ENCODE measurements at places on chromosomes 5 and 9.

DNA sequence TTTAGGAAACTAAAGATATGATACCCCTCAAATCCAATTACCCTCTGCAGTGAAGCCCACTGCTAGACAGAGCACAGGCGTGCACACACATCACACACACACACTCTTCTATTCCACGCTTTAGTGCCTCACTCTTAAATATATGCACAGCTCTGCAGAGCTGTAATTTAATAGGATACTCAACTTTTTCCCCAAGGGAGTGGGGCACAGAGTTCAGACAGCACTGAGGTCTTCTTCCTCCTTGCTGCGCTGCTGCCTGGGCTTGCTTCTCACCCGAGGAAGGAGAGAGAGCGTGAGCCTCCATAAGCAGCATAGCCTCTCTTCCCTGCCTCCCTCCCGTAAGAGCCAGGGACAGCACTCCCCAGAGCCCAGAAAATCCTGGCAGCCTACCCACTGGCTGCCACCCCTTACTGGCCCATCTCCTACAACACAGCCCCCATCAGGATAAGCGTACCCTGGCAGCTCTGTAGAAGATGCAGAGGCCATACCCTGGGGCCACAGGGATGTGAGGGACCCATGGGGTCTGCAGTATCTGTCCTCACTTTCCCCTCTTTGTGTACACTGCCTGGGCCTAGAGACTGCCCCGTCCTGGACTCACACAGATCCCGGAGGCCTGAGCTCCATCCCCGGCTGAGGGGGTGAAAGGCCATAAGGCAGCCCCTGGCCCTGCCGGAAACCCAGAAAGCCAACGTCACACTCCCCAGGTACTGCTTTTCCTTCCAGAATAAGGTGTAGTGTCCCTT is 102.1 kb downstream of the C5orf15 start:
- no peak for DNase-seq

- no peak for DNase-seq
These were observed 155.5 kb downstream of the FGF10 start for GRCh38 chr5:44233691-44234090.

DNA sequence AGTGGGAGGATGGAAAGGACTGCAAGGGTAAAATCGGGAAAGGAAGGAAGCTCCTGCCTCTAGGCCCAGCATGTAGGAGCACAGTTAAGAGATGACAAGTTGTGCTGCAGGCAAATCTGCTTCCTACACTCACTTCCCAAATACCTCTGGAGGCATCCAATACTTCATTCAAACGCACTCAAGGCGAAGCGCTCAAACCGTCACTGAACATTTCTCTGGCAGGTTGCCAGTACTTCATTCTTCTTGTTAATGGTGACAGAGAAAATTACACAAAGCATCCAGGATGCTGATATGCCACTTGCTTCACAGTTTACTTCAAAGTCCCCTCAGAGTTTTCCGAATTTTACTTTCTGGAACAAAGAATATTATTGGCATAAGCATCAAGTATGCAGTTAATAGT is 59.8 kb downstream of the NREP start:
- peak; percentile 43 for DNase-seq

DNA sequence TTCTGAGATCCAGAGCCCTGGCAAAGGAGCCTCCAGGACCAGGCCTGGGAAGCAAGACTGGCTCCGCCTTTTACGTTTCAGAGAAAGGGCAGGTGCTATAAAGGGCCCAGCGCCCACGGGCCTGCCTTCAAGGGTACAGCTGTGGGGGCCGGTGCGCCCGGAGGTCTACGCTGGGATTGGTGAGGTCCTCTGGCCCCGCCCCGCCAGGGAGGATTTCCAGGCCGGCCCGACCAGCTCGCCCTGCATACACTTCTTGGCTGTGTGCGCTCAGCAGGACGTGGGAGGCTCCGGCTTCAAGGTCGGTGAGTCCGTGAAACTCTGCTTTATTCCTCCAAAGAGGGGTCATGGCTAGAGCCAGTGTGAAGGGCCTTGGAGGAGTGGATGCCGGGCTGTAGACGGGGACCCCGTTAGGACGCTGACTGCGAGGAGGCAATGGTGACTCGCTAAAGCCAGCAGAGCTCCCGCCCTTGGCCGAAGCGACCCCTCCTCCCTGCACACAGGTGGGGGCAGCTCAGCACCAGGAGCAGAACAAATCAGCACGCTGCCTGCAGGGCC is at the start of gene CKMT2:
Gene CKMT2, plus strand, starts transcription at position 243 of the 555 bp plus-strand sequence. CDS start 17,811 bp downstream, outside the sequence.
- no peak for DNase-seq

GRCh38 chr5:156087577-156088110 is 239.3 kb upstream of the SGCD start:
- no peak for DNase-seq

- DNase-seq: no peak
These were observed 1.1 kb upstream of the BNC2 start for GRCh38 chr9:16871336-16872151.

DNA sequence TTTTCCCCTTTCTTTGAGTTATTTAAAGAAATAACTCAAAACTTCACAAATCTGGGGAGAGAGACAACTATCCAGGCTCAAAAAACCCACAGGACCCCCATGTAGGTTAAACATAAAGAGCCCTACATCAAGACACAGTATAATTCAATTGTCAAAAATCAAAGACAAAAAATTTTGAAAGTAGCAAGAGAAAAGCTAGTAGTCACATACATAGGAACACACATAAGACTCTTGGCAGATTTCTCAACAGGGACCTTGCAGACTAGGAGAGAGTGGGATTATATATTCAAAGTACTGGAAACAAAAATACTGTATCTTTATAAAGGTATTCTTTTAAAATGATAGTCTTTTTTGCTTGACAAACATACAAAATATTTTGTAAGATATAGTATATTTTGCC is 296.9 kb downstream of the OSTF1 start:
- no peak for DNase-seq

DNA sequence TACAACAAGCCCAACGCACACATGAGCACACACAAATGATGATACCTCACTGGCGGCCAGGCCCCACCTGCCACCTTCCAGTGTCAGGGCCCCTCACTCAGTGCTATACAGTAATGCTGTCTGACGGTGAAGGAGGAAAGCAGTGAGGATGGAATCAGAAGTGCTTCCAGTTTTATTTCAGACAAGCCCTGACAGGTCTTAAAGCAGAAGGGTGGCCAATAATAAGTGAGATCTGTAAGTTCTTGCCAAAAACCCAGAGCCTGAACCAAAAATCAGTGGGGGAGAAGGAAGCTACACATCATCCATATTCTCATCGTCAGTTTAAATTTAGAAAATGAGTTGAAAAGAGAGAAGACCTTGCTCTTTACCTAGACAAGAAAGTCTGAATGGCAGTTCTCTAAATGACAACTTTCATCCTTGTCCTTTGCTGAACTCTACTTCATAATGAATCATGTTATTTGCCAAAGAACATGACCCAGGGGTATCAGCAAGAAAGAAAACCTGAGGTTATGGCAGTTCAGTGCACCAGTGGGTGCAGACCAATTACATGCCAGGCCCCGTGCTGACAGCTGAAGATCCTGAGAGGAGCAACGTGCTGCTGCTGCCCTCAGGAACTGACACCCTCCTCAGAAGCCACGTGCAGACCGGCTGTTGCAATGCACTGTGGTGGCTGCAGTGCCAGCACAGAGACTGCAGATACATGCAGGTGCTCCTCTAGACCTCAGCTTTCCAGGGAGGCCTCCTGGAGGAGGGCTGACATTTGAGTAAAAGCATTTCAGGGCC is 118.7 kb downstream of the DROSHA start:
- no peak for DNase-seq
